ENCODE measurements at places on chromosomes 3 and 15. TPM values are rescaled to one million over a fixed set of nuclear protein-coding genes. Genes with fewer than 3 reads are reported as not detected.

DNA sequence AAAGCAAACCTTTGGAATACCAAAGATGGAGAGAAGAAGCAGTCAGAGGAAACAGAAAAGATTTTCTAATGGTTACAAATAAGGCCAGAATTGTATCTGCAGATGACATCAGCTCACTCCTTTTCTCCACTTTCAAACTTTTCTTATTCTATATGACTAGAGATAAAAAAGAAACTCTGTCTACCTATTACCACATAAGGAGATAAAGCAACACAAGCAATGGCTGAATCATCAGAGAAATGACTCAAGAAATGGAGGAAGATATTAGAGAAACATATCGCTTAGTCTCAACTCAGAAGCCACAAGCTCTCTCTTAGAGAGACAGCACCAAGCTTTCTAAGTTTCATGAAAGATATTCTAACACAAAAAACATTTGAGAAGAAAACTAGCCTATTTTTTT is 784.0 kb downstream of the ZPLD1 start:
- DNase-seq = peak; percentile 3

- DNase-seq = peak; percentile 66
Measured at GRCh38 chr3:134211797-134212196, 38.9 kb downstream of the RYK start.

GRCh38 chr3:187941848-187942194 is 196.6 kb upstream of the BCL6 start:
- no peak for DNase-seq

- DNase-seq = no peak
Measured at GRCh38 chr3:195751560-195751959, 30.8 kb downstream of the MUC20 start.

GRCh38 chr3:133289322-133289721 is 110.5 kb upstream of the BFSP2 start:
- no peak for DNase-seq

GRCh38 chr3:197674741-197675562 is 61.8 kb downstream of the RUBCN start:
- no peak for DNase-seq

- DNase-seq = no peak
Measured at GRCh38 chr3:31312400-31312799, 220.3 kb upstream of the STT3B start.

GRCh38 chr15:55320238-55320550 is 1.2 kb downstream of the PIGB start:
- no peak for DNase-seq

- no peak for DNase-seq
Measured at GRCh38 chr3:142929890-142930289, 33.6 kb downstream of the PAQR9 start.

- DNase-seq = no peak
Measured at GRCh38 chr15:70610541-70610940, 152.8 kb downstream of the UACA start.

DNA sequence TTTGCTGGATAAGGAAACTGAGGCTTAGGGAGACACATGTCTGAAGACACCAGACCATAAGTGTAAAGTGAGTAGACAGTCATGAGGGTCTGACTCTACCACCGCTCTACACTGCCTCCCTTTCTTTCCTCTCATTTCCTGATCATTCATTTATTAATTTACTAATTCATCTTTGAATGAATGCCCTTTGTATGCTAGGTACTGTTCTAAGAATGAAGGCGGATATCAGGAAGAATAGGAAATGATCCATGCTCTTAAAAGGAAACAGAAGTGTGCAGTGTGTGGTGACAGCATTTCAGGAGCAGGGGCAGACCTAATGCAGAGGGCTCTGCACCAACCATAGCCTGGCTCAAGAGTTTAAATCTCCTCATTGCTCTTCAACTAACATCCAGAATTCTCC is 31.8 kb upstream of the PSMD6 start:
- DNase-seq = no peak

DNA sequence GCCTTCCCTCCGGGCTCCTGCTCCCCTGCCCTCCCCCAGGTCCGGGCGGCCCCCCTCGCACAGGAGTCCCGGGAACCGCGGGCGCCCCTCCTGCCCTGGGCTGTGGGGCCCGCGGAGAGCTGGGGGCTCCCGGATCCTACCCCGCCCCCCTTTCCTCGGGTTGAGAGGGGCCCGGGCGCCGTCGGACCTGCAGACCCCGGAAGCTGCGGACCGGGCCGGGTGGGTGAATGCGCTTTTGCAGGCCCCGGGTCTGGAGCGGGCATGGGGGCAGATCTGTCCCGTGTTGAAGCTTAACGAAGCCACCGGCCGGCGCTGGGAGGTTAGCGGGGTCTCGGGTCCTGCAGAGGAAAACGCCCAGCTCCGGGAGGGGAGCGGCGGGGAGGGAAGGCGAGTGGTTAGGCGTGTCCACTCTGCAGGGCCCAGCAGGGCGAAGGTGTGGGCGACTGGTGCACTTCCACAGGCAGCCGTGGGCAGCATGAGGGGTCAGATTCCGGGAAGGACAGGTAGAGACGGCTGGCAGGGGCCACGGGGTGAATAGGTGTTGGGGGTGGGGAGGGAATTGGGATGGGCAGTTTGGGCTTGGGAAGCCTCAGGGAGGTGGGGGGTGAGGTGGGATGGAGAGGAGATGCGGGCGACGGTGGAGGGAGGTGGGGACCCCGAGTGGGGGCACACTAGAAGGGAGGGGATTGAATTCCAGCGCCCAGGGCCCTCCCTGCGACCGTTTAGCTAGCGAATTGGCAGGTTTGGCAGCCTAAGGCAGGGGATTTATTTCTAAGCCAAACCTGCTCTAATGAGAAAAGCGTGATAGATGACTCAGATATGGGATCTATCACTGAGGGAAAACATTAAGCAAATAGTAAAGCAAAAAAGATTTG is 635 bp downstream of the CD276 start:
- no peak for DNase-seq

GRCh38 chr3:34725774-34726173 is 913.6 kb upstream of the ARPP21 start:
- DNase-seq = peak; percentile 54

DNA sequence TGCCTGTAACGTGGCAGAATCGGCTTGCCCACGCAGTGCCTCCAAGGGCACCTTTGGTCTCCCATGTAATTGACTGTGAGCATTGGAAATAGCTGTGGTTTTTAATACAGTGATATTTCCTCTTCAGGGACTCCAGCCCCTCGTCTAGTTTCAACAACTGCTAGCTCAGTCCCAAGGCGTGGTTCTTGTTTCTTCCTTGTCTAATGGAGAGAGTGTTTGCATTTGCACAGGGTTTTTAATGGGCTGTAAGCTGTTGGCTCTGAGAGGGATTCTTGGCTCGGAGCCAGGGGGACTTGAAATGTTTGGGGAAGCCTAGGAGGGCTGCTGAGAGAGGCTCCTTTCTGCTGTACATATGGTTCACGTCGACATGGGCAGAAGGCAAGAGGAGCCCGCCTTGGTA is 86.2 kb downstream of the THSD4 start:
- no peak for DNase-seq

DNA sequence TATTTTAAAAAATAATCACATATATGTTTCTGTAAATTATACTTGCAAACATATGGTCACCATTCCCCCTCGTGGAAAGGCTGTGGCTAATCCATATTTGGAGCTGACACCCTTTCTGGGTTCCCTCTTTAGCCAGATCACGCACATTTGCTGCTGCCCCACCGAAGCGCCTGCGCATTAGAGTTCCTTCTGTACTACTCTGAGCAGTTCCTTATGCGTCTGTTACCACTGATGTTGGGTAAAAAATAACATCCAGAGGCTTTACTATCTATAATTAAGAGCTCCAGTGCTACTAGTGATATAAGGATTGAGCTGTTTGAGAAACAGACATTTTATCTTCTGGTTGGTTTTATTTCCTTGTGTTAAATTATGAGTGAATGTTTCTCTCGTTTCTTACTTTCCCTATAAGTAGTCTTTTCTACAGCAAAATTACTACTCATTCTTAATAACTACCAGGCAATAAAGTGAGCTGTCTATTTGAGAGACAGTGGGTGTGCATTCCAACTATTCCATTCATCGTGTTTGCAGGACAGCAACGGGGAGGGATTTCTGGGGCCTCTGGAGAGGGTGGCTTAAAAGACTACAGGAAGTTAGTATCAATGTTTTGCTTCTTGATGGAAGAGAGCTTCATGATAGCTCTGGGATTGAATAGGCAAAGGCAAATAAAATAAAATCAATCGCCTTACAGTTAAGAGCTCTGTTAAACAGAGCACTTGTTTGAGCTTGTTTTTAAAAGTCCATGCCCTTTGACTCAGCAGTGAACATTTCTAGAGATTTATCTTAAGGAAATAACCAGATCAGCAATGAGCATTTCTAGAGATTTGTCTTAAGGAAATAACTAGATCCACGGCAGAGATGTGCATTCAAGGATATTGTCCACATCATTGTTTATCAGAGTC is 245.2 kb downstream of the CD47 start:
- DNase-seq = no peak

GRCh38 chr3:154132777-154133375 is 11.7 kb downstream of the ARHGEF26 start:
- DNase-seq = peak; percentile 25

DNA sequence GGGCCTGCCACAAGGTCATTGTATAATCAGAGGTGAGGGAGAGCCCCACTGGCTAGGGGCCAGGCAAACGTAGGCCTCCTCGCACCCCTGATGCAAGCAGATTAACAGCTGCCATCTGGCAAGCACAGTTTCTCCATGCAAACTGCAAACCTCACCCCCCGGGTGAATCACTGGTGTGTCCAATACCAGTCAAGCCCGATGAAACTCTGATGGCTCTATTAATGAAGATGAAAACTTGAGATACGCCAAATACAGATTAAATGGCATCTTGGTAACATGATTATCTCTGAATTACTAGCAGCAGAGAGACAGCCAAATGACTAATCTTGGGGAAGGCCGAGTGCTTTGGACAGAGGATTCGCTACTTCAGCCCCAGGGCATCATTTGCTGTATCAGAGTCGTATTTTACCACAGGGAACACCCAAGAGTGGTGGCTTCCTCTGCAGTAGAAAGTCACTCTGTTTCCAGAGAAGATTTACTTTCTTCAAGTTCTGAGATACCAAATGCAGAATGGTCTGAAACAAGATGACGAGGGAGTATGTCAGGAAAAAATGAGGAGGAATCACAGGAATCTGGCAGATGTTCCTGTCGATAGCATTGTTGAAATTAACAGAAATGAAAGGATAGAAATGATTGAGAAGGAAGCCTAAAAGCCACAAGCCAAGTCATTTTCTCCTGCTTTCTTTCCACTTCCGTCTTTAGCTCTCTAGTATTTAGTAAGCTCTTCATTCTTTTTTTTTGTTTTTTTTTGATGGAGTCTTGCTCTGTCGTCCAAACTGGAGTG is 96.2 kb upstream of the NR2F2 start:
- DNase-seq = peak; percentile 80

DNA sequence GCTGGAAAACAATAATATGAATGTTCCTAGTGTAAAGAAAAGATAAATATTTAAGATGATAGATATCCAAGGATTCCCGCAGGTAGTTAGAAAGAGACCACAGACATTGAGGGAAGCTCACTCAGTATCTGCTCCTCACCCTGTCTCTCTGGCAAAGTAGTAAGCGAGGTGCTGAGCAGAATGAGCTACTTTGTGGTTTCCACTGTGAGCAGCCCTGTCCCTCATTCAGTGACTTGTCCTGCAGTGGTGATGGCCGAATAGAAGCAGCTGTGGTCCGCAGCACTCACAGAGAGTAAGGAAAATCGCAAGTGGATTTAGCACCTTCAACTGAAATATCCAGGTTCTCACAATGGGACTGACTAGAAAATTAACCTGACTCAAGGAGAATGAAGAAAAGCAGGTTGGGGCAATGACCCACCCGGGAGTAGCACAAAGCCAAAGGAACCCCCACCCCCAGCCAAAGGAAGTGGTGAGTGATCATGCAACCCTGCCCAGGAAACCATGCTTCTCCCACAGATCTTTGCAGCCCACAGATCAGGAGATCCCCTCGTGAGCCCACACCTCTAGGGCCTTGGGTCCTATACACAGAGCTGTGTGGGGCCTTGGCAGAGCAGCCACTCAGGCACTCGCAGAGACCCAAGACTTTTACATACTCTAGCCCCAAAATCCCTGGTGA is 21.8 kb upstream of the SLC25A38 start:
- no peak for DNase-seq

DNA sequence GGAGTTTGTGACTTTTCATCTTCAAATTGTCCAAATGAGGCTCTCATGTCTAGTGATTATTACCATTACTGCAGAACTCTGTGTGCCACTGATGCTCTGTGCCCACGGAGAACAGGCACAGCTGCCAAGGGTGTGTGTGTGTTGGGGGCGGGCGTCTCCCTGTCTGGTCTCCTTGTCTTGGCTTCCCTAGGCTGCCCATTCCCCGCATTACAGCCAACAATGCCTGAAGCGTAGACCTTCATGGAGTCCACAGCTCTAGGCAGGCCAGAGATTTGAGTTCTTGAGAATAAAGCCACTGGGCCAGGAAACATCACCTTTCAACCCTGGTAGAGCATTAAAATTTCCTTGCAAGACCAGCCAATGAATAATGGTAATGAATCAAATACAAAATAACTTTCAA is 42.7 kb downstream of the CCNB2 start:
- DNase-seq = no peak

DNA sequence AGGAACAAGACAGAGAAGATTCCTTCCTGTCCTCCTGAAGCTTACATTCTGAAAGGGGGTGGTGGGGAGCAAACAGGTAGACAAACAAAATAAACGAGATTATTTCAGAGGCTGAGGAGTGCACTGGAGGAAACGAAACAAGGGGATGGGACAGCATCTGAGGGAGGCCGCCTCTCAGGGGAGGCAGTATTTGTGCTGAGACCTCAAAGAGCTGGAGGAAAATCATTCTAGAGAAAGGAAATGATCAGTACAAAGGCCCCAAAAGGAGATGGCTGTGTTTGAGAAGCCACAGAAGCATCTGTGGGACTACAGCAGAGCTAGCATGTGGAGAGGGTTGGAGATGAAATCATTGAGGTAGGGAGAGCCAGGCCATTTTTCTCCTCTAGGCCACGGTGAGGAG is 55.1 kb downstream of the DCLK3 start:
- no peak for DNase-seq

Gene IL17RD
- 1.5 TPM for total RNA-seq

Gene NGLY1
- 34.5 TPM for total RNA-seq

Gene TJP1
- total RNA-seq = 41.7 TPM

Gene LRTM1
- total RNA-seq = not detected

Gene CLDN16
- 0.02 TPM for total RNA-seq

Gene OR5K1
- total RNA-seq = not detected

Gene KNL1
- total RNA-seq = 33.6 TPM

Gene CHST13
- total RNA-seq = 0.26 TPM

Gene MB21D2
- 99.1 TPM for total RNA-seq

Gene SH2D7
- total RNA-seq = not detected

Gene SUCLG2
- total RNA-seq = 75.2 TPM
